ENCODE measurements at places on chromosomes 16 and 17.

DNA sequence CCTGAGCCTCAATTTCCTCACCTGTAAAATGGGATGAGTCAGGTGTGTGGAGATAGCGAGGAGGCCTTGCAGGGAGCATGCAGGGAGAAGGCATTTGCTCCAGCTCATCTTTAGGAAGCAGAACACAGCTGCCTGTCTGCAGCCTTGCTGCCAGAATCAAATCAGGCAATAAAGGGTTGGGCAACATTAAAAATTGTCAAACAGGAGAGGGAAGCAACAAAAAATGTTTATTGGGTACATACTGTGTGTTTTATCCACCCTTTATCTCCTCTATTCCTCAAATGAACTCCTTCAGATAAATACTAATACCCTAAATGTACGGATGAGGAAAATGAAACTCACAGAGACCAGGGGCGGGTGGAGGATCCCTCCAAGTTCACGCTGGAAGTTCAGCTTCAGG, 12.2 kb downstream of the KRT16 start:
- DNase-seq = no peak
- no peaks in the 10 kb centered on the region for H3K36me3 ChIP-seq
- H3K27ac ChIP-seq = no peak overlapping the region
- no peaks in the 10 kb centered on the region for H3K4me1 ChIP-seq

GRCh38 chr16:4212934-4213296, 29.0 kb downstream of the SRL start:
- no peak for DNase-seq
- no peak overlapping the region for H3K4me3 ChIP-seq
- no peaks in the 10 kb centered on the region for H3K27me3 ChIP-seq
- no peak overlapping the region for H3K27ac ChIP-seq
- H3K36me3 ChIP-seq = no peaks in the 10 kb centered on the region

GRCh38 chr16:54631782-54632181, 298.9 kb upstream of the IRX5 start:
- no peak for DNase-seq
- H3K4me3 ChIP-seq = no peak overlapping the region
- no peak overlapping the region for H3K27ac ChIP-seq
- H3K27me3 ChIP-seq = peaks cover 10% of the 10 kb centered on the region
- no peaks in the 10 kb centered on the region for H3K4me1 ChIP-seq

DNA sequence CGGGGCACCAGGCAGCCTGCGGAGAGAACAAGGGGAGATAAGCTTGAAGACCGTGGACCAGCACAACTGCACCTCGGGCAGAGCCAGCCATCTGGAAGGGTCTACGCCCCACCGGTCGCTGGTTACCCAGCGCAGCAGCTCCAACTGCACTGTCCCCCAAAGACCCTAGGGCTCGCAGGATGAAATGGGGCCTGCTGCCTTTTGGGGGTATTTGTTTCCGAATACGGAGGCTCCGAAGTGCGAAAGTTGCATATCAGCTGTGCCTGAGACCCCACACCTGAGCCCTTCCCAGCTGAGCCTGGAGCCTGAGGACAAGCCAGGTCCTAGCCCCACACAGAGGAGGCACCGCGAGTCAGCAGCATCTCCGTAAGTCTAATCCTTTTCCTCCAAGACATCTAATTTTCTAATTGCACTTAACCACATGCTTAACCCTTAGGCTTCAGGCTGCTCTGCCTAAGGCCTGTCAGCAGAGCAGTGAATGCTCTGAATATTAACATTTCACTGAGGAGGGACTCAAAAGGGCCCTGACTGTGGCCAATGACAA, 4.0 kb downstream of the KIFC3 start:
- H3K4me3 ChIP-seq = peak overlapping the region; percentile 2
- H3K36me3 ChIP-seq = peaks cover 8% of the 10 kb centered on the region
- peaks cover 59% of the 10 kb centered on the region for H3K4me1 ChIP-seq
- no peak overlapping the region for H3K27ac ChIP-seq
- no peaks in the 10 kb centered on the region for H3K27me3 ChIP-seq
- DNase-seq = no peak

DNA sequence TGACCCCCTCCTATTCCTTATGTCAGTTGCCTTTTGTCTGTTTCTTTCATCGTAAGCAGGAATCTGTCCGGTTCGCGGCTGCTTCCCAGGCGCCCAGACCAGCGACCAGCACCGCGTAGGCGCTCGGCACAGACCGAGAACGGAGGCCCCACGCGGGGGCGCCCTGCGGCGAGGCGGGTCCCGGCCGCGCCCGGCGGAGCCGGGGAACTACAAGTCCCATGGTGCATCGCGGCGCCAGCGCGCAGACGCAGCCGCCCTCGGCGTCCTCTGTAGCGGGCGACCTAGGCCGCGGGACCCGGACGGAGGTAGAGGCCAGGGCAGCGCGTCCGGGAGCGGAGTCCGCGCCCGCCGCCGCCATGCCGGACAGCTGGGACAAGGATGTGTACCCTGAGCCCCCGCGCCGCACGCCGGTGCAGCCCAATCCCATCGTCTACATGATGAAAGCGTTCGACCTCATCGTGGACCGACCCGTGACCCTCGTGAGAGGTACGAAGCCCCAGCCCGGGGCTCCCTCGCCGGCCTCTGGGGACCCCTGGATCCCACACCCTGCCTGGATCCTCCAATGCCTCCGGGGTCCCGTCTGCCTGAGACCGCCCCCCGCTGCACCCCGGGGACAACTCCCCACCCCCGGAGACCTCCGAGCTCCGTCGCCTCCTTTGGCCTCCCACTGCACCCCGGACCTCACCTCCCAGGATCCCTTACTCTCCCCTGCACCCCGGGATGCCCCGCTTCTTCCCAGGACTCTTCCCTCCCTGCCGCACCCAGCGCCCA, at the start of gene NDUFB10:
TSS of gene NDUFB10 (plus strand) at position 270 of the 771 bp plus-strand sequence. CDS start at position 357, 87 bp downstream.
- H3K4me3 ChIP-seq = peak within 1 kb of the TSS; percentile 97
- H3K27me3 ChIP-seq = no peaks in the 10 kb centered on the region
- H3K4me1 ChIP-seq = peaks cover 44% of the 10 kb centered on the region

DNA sequence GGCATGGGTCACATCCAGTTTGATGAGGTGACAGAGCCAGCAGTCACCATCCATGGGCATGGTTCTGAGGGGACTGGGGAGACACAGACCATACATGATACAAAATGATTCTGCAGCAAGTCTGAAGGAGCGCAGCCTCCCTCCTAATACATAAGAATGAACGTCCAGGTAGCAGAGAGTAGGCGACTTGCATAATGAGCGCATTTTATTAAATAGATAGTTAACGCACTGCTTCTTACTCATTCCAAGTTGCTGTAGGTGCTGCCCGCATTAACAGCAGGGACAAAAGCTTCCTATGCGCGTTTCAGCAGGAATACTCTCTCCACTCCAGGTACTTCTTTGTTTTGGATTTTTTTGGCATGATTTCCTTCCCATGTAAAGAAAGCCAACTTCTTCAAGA, 73.8 kb downstream of the SLC5A11 start:
- no peaks in the 10 kb centered on the region for H3K4me1 ChIP-seq
- no peak overlapping the region for H3K4me3 ChIP-seq
- no peaks in the 10 kb centered on the region for H3K27me3 ChIP-seq

- no peak overlapping the region for H3K4me3 ChIP-seq
- peaks cover 7% of the 10 kb centered on the region for H3K36me3 ChIP-seq
- H3K27ac ChIP-seq = no peak overlapping the region
Measured at GRCh38 chr16:18797746-18798145, 3.6 kb downstream of the ARL6IP1 start.

GRCh38 chr16:55933038-55933437, 57.9 kb upstream of the CES5A start:
- H3K4me1 ChIP-seq = no peaks in the 10 kb centered on the region
- H3K27me3 ChIP-seq = no peaks in the 10 kb centered on the region
- no peak overlapping the region for H3K27ac ChIP-seq
- H3K4me3 ChIP-seq = no peak overlapping the region
- DNase-seq = no peak

DNA sequence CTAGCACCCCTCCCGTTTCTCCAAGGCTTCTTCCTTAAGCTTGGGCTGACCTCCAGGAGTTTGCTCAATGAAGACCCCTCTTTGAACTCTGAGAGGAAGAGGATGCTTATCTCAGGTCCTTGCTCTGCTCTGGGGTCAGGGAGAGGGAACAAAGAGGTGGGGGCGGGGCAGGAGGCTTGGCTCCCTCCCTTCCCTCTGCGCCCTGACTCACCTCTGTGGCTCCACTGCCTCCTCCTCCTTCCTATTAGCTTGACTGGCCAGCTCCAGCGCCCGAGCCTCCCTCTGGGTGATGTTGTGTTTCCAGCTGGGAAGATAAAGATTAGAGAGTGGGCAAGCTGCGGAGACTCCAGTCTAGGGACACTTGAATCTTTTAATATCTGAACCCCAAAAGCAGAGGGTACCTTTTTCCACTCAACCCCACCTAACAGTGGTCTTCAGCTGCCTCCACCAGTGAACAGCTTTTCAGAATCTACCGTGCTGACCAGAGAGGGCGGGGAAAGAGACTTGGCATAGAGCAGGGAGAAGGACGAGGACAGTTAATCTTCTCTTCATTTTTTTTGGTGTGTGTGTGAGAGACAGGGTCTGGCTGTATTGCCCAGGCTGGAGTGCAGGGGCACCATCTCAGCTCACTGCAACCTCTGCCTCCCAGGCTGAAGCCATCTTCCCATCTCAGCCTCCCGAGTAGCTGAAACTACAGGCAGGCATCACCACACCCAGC, 6.7 kb downstream of the GIP start:
- H3K4me1 ChIP-seq = peaks cover 15% of the 10 kb centered on the region
- DNase-seq = no peak
- H3K27ac ChIP-seq = peak overlapping the region; percentile 27
- H3K36me3 ChIP-seq = no peaks in the 10 kb centered on the region

GRCh38 chr16:3068487-3068886, 3.0 kb downstream of the IL32 start:
- peaks cover 8% of the 10 kb centered on the region for H3K27me3 ChIP-seq
- no peak overlapping the region for H3K27ac ChIP-seq
- peaks cover 2% of the 10 kb centered on the region for H3K36me3 ChIP-seq
- peaks cover 10% of the 10 kb centered on the region for H3K4me1 ChIP-seq

GRCh38 chr17:4173781-4174180, 30.8 kb downstream of the CYB5D2 start:
- peak; percentile 32 for DNase-seq
- H3K4me1 ChIP-seq = peaks cover 17% of the 10 kb centered on the region
- peaks cover 55% of the 10 kb centered on the region for H3K36me3 ChIP-seq
- no peaks in the 10 kb centered on the region for H3K27me3 ChIP-seq

DNA sequence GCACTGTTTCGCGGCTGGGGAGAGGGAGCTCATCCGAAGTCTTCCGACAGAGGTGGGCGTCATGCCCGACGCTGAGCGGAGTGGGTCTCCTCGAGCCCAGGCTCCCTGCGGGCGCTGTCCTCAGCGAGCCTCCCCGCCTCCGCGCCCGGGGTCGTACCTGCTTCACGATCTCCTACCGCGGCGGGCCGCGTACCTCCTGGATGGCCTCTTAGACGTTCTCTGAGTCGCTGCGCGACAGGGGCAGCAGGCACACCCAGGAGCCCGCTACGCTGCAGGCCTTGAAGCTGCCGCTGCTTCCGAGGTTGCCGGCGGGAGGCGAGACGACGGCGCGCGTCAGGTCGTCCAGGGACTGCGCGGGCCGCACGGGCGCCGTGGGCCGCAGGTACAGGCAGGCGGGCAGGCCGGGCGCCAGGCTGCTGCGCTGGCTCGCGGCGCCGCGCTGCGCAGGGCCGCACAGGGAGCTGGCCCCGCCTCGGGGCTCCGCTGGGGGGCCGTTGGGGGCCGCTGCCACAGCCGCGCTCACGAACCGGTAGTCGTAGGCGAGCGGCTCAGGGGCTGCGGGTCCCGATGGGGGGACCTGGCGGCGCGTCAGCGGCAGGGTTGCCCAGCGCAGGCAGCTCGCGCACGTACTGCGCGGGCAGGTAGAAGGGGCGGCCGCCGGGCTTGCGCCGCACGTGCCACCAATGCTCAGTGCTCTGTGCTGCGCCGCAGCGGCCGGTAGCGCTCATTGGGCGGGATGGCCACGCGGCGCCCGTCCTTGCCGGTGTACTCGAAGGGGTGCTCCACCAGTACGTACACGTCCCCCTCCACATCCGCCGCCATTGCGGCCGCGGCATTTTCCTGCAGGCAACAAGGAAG, 116.4 kb upstream of the SMURF2 start:
- DNase-seq = no peak
- no peak overlapping the region for H3K27ac ChIP-seq

DNA sequence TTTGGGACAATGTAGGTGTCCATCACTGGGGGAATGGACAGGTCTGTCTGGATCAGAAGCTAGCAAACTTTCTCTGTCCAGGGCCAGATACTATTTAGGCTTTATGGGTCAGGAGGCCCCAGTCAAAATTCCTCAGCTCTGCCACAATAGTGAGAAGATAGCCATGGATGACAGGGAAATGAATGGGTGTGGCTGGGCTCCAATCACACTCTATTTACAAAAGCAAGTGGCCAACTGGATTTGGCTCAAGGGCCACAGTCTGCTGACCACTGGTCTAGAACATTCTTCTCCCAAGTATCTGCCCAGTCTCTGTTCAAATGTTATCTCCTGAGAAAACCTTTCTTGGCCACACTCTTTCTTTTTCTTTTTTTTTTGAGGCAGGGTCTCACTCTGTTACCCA, 339.9 kb downstream of the SOX9 start:
- H3K27me3 ChIP-seq = no peaks in the 10 kb centered on the region
- H3K4me1 ChIP-seq = peaks cover 44% of the 10 kb centered on the region
- H3K27ac ChIP-seq = no peak overlapping the region
- DNase-seq = no peak
- no peak overlapping the region for H3K4me3 ChIP-seq

GRCh38 chr17:9016941-9017552, 4.3 kb upstream of the NTN1 start:
- H3K4me3 ChIP-seq = no peak overlapping the region
- no peak overlapping the region for H3K27ac ChIP-seq
- no peaks in the 10 kb centered on the region for H3K36me3 ChIP-seq

DNA sequence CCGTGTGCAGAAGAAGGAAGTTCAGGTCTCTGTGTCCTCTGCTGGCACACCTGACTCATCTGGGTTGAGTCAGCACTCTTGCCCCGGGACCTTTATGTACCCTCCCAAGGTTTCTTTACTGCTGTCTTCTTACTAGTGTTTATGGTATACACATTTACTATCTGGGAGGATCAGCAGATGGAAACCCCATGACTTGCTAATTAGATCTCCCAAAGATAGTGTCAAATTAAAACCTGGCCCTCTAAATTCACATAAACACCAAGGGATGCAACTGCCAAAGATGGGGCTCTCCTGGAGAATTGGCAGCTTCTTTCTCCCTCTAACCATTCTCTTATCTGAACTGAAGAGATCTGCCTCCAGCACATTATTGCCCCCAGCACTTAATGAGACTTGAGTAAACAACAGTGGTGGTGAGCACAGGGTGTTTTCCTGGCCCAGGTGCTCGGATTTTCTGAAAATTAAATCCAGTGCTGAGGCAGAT, 718.1 kb upstream of the SOX9 start:
- H3K4me3 ChIP-seq = no peak overlapping the region
- H3K4me1 ChIP-seq = peaks cover 5% of the 10 kb centered on the region
- H3K36me3 ChIP-seq = no peaks in the 10 kb centered on the region
- DNase-seq = no peak
- no peak overlapping the region for H3K27ac ChIP-seq

GRCh38 chr17:77594416-77595209, 363.9 kb upstream of the TNRC6C start:
- H3K4me3 ChIP-seq = no peak overlapping the region
- no peak for DNase-seq
- no peak overlapping the region for H3K27ac ChIP-seq
- H3K27me3 ChIP-seq = peaks cover 14% of the 10 kb centered on the region

- H3K4me3 ChIP-seq = peak overlapping the region; percentile 81
- H3K36me3 ChIP-seq = no peaks in the 10 kb centered on the region
- no peak for DNase-seq
- H3K27ac ChIP-seq = peak overlapping the region; percentile 18
- H3K27me3 ChIP-seq = peaks cover 20% of the 10 kb centered on the region
Measured at GRCh38 chr17:70168044-70168976, 1.0 kb upstream of the KCNJ2 start.

- H3K4me1 ChIP-seq = peaks cover 63% of the 10 kb centered on the region
- DNase-seq = peak; percentile 86
- H3K27ac ChIP-seq = peak overlapping the region; percentile 94
- no peaks in the 10 kb centered on the region for H3K27me3 ChIP-seq
- no peaks in the 10 kb centered on the region for H3K36me3 ChIP-seq
- H3K4me3 ChIP-seq = no peak overlapping the region
Measured at GRCh38 chr17:27540318-27541101, 84.3 kb downstream of the KSR1 start.

All from chondrocyte (in vitro differentiated cells).